Right cardiac atrium (tissue), 5 donors: ENCODE measurements at places on chromosomes 1 and 21. TPM values are rescaled to one million over a fixed set of nuclear protein-coding genes. Genes with fewer than 3 reads are reported as not detected.
A peak's percentile ranks its signal among the peaks of the same experiment; 100 is the strongest.

PLOD1 gene
- total RNA-seq: 49.5 TPM

DNA sequence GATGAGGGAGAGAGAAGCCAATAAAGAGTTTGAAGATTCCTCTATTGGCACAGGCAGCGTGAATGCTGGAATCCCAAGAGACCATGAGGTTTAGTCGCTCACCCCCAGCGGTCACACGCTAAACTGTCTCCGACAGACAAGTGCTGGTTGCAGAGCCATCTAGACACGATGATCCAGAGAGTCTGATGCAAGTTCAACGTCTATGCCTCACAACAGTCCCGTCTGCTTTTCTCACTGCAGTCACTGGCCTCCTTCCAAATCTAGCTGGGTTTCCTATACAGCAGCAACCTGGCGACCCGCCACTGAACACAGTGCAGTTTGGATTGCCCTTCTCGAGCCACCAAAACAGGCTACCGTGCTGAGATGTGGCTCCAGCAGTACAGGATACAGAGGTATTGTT, 98.6 kb upstream of the KRTAP19-8 start:
- DNase-seq: peak; percentile 74

DAP3 gene
- 83.5 TPM for total RNA-seq

ITGB2 gene
- 27.1 TPM for total RNA-seq

DNA sequence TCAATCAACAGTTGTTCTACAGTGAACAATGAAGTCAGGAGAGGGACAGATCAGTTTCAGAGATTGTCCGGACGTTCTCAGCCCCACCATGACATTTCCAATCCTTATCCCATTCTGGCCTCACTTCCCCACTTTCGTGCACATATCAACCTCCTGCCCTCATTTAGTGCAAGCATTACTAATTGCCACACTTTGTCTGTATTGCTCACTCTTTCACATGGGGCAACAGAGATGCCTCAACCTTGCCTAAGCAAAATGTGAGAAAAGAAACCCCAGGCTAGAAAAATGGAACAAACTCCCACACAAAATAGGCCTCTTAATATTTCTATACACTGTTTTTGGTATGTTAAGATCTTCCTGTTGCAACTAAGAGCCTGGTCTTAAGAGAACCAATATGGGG, 8.9 kb upstream of the RGS1 start:
- no peak for DNase-seq

GRCh38 chr21:29904359-29905282, 35.2 kb downstream of the GRIK1 start:
- no peak for DNase-seq

WNT4 gene
- total RNA-seq: 0.25 TPM

GRCh38 chr1:197367627-197368026, 99.6 kb downstream of the CRB1 start:
- no peak for DNase-seq

NR1I3 gene
- not detected for total RNA-seq

- DNase-seq: no peak
Measured at GRCh38 chr1:53740621-53741105, 1.7 kb upstream of the GLIS1 start.

LGR6 gene
- total RNA-seq: 52.7 TPM

- no peak for DNase-seq
Measured at GRCh38 chr1:160567858-160568682, 11.2 kb downstream of the CD84 start.

DNA sequence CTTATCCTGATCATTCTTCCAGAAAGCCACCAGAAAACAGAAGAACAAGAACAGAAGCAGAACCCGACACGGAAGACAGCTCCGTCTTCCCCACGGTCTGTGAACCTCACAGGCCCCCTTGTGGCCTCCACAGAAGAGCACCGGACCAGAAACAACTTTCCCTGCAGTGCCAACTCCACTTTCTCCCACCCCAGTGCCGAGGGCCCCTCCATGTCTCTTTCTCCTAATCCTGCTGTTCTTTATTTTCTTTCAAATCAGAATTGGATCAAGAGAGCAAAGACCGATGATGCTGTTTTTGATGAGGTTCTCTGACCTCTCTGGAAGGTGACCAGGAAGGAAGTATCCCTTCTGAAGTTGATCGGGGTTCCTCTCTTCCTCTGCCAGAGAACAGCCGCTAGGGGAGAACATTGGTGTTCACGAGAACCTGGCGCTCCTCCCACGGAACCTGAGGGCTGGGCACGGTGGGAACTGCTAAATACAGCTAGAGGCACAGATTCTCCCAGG, 58.9 kb upstream of the CTTNBP2NL start:
- peak; percentile 66 for DNase-seq

GRCh38 chr1:117622726-117623125, 16.9 kb downstream of the TENT5C start:
- no peak for DNase-seq

GRCh38 chr1:31072304-31072746, 6.8 kb upstream of the PUM1 start:
- no peak for DNase-seq

MIXL1 gene
- not detected for total RNA-seq

SLAMF9 gene
- total RNA-seq: not detected

GRCh38 chr1:192901500-192901899, 92.7 kb downstream of the RGS2 start:
- DNase-seq: no peak

MX2 gene
- total RNA-seq: 5.5 TPM

DNA sequence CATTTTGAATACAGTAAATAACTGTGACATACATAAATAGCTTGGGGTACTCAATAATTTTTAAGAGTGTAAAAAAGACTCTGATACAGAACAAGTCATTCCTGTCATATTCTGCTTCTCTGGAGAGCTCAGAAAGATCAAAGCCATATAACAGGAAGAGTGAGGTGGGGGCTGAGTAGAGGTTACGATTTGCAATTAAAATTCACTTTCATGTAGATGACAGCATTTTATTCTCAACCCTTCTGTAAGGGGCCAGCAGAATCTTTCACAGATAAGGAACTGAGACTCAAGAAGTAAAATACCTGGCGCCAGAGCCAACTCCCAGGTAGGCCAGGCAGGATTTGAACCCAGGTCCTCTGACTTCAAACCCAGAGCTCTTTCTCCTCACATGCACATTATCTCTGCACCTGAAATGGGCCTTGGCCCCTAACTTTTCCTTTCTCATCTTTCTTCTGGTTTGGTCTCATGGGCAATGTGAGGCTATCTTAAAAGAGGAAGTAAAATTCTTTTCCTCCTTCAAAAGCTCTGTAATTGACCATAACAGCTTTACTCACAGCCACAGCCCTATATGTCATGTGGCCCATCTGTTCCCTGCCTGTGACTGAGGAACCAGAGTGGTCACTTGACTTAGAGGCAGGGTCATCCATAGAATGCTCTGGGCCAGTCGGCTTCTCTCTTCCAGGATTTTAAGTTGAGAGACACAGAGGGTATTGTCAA, 80.9 kb upstream of the SYT6 start:
- no peak for DNase-seq

DNA sequence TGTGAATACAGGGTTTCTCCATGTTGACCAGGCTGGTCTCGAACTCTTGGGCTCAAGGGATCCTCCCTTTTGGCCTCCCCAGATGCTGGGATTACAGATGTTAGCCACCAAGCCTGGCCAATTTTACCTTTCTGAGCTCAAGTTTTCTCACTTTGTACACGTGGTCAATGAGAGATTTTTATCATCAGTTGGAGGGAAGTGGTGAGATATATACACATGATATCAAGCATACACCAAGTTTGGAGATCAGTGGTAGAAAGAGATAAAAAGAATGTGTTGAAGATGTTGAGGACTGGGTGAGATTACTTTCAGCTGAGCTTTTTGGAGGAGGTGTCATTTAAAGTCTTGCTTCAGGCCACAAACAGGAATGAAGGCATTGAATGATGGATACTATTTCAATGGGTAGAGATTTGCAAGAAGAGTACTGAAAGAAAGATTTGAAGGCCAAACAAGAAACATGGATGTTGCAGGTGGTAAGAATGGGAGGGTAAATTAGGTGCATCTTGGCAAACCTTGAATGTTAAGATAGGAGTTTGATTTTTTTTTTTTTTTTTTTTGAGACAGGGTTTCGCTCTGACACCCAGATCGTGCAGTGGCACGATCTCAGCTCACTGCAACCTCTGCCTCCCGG, 3.0 kb upstream of the SESN2 start:
- no peak for DNase-seq

GRCh38 chr1:93816970-93817678, 61.9 kb downstream of the DNTTIP2 start:
- DNase-seq: no peak

DNA sequence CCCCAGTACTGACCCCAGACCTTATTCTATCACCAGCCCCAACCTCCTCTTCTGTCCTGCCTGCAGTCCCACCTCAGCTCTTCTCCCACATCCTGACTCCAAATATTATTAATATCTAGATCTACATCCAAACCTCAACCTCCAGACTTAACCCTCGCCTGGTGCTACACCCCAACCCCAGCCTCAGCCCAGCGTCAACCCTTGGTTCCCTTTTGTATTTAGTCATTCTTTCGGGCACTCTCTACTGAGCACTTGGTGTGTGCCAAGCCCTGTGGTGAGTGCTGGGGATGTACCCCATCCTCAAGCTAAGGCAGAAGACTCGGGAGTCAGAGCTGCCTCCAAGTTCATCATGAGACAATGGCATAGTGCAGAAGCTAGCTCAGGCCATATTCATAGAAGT, 1.1 kb downstream of the SHISAL2A start:
- no peak for DNase-seq

GRCh38 chr1:55309786-55310504, 94.8 kb upstream of the USP24 start:
- DNase-seq: no peak

ASCL5 gene
- not detected for total RNA-seq

DNA sequence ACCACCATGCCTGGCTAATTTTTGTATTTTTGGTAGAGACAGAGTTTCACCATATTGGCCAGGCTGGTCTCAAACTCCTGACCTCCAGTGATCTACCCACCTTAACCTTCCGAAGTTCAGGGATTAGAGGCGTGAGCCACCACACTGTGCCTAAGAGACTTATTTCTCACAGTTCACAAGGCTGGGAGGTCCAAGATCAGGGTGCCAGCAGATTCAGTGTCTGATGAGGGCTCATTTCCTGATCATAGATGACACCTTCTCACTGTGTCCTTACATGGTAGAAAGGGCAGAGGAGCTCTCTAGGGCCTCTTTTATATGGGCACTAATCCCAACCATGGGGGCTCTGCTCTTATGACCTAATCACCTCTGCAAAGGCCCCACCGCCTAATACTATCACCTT, 58.8 kb downstream of the ARHGEF10L start:
- no peak for DNase-seq

GRCh38 chr1:154870115-154870571, at the start of gene KCNN3:
Gene KCNN3 (minus strand): TSS chr1:154870281. CDS start chr1:154869964, 317 bp downstream.
- peak; percentile 93 for DNase-seq

GRCh38 chr21:36359185-36359584, 26.0 kb upstream of the CHAF1B start:
- no peak for DNase-seq

DNA sequence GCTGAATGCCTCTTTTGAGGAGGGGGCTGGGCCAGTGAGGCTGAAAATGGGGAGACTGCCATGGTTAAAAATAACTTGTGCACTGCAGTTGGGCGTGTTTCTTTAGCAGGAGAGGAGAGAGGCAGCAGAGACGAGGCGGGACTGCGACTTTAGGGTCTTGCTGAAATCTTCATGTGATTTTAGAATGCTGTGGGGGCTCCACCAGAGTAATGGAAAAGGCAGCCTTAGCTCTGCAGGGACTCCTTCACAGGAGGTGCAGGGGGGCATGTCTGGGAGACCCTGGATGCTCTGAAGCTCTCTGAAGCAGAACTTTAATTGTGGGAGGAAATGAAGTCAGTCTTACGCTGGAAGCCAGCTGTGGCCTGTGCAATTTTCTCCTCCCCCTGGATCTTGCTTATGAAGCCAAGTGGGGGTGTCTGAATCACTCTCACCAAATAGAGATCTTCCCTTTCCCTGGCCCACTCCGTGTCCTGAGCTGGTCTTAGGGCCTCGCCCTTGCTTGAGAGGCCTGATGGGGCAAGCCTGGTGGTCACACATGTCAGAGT, 60.8 kb downstream of the NDUFS5 start:
- no peak for DNase-seq

- DNase-seq: no peak
Measured at GRCh38 chr1:210447456-210448057, 118.9 kb downstream of the HHAT start.

CA6 gene
- total RNA-seq: not detected

DNA sequence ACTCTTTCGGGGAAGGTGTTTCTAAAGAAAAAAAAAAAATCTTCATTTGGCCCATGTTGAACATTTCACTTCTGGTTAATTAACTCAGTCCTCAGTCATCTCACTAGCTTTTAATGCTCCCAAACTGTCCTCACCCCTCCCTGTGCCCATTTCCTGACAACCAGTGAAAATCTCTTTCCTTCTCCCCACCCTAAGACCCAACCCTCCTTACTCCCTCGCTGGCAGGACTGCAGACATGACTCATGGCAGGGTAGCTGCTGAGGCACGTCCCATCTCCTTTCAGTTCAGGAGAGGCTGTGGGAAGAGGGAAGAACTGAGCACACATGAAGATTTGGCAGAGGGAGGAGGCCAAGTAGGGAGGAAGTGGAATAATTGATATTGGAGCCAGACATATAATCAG, 12.6 kb downstream of the PKP1 start:
- no peak for DNase-seq

DNA sequence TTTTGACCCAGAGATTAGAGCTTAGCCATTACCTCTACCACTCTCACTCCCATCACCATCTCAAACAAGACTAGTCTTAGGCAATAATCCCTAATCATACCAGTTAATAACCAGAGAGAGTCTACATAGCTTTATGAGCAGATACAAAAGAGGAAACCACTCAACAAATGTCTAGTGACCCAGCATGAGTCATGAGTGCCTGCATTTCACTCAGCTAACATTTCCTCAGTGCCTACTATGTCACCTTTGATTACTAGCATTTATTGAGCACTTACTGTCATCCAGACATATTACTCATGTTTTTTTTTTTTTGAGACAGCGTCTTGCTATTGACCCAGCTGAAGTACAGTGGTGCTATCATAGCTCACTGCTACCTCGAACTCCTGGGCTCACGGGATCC, 35.9 kb upstream of the GALNT2 start:
- DNase-seq: no peak

CELA3B gene
- 0.53 TPM for total RNA-seq

MRPS21 gene
- total RNA-seq: 75.9 TPM
